H7 (cell line): ENCODE measurements at places on chromosomes 3 and 15. TPM values are rescaled to one million over a fixed set of nuclear protein-coding genes. Genes with fewer than 3 reads are reported as not detected.

The PLEKHO2 gene
- total RNA-seq, result 14.5 and 17.0 TPM in 2 replicates

The LDHAL6B gene
- not detected in 2 replicates for total RNA-seq

The TRPM1 gene
- total RNA-seq, result 0.48 and 0.89 TPM in 2 replicates

The VWA5B2 gene
- 0.41 TPM in 1 of 2 replicates, not detected in the other for total RNA-seq

The TM4SF1 gene
- 0.07 TPM in 1 of 2 replicates, not detected in the other for total RNA-seq

The ETV5 gene
- 51.1 and 60.9 TPM in 2 replicates for total RNA-seq

The NR2C2 gene
- total RNA-seq, result 14.7 and 25.6 TPM in 2 replicates

The SGO1 gene
- total RNA-seq, result 20.7 and 21.6 TPM in 2 replicates

The P2RY13 gene
- not detected in 2 replicates for total RNA-seq

The XCR1 gene
- not detected in 2 replicates for total RNA-seq

The APPL1 gene
- 32.4 and 36.2 TPM in 2 replicates for total RNA-seq

The SRGAP3 gene
- total RNA-seq, result 5.0 and 5.3 TPM in 2 replicates

The DCUN1D1 gene
- 22.0 and 31.0 TPM in 2 replicates for total RNA-seq

The UROC1 gene
- total RNA-seq, result not detected in 2 replicates

The AMT gene
- total RNA-seq, result 48.1 and 60.4 TPM in 2 replicates

The GPR156 gene
- 0.55 and 1.2 TPM in 2 replicates for total RNA-seq

The TMIE gene
- total RNA-seq, result 0.22 and 0.59 TPM in 2 replicates

The MINAR1 gene
- 1.0 and 1.1 TPM in 2 replicates for total RNA-seq

The TTBK2 gene
- 4.2 and 6.5 TPM in 2 replicates for total RNA-seq

The TRH gene
- total RNA-seq, result 0.41 and 0.59 TPM in 2 replicates

The GABRR3 gene
- total RNA-seq, result not detected in 2 replicates

The RETNLB gene
- not detected in 2 replicates for total RNA-seq

The WNT7A gene
- total RNA-seq, result 0.04 and 0.07 TPM in 2 replicates

The ISLR gene
- 15.1 and 20.5 TPM in 2 replicates for total RNA-seq

The ANP32A gene
- 107 and 138 TPM in 2 replicates for total RNA-seq

The CAMK2N2 gene
- total RNA-seq, result 1.5 and 1.6 TPM in 2 replicates

The MUC20 gene
- total RNA-seq, result 0.52 and 0.69 TPM in 2 replicates

The GOLGA6L7 gene
- not detected in 2 replicates for total RNA-seq

The SLC22A13 gene
- 0.11 and 0.24 TPM in 2 replicates for total RNA-seq

The NEK10 gene
- 0.03 and 0.30 TPM in 2 replicates for total RNA-seq

The ADCY5 gene
- total RNA-seq, result 2.4 and 5.1 TPM in 2 replicates

The ERC2 gene
- total RNA-seq, result 2.4 and 7.9 TPM in 2 replicates

The NMB gene
- total RNA-seq, result 13.5 and 19.4 TPM in 2 replicates

The PAQR5 gene
- 3.8 and 3.9 TPM in 2 replicates for total RNA-seq

The PRRT3 gene
- total RNA-seq, result 5.3 and 6.8 TPM in 2 replicates

The GABRB3 gene
- total RNA-seq, result 89.0 and 94.5 TPM in 2 replicates

The SYNM gene
- 2.1 and 2.8 TPM in 2 replicates for total RNA-seq

The CHRNB4 gene
- total RNA-seq, result 2.7 and 4.3 TPM in 2 replicates

The WDR93 gene
- total RNA-seq, result not detected in 2 replicates

The SLC28A2 gene
- 0.15 TPM in 1 of 2 replicates, not detected in the other for total RNA-seq

The SLC26A6 gene
- total RNA-seq, result 70.5 and 76.0 TPM in 2 replicates

The RARB gene
- 0.78 and 2.0 TPM in 2 replicates for total RNA-seq

The CDHR4 gene
- not detected in 2 replicates for total RNA-seq

The APOD gene
- not detected in 2 replicates for total RNA-seq

The AGBL1 gene
- not detected in 2 replicates for total RNA-seq

The CACNA2D3 gene
- 1.6 TPM in 2 replicates for total RNA-seq

The NOX5 gene
- not detected in 2 replicates for total RNA-seq

The GCHFR gene
- 58.3 and 60.9 TPM in 2 replicates for total RNA-seq

The SPTBN5 gene
- total RNA-seq, result 0.17 and 0.55 TPM in 2 replicates

The MYRIP gene
- 4.0 and 7.8 TPM in 2 replicates for total RNA-seq

The GP5 gene
- total RNA-seq, result not detected in 2 replicates

The GRIP2 gene
- total RNA-seq, result 2.2 and 2.9 TPM in 2 replicates
